Activated naive CD8-positive, alpha-beta T cell treated with anti-CD3 and anti-CD28 coated beads for 36 hours (primary cell): ENCODE measurements at places on chromosomes 5 and 9. TPM values are rescaled to one million over a fixed set of nuclear protein-coding genes. Genes with fewer than 3 reads are reported as not detected.

The IFNA21 gene
- total RNA-seq: not detected

DNA sequence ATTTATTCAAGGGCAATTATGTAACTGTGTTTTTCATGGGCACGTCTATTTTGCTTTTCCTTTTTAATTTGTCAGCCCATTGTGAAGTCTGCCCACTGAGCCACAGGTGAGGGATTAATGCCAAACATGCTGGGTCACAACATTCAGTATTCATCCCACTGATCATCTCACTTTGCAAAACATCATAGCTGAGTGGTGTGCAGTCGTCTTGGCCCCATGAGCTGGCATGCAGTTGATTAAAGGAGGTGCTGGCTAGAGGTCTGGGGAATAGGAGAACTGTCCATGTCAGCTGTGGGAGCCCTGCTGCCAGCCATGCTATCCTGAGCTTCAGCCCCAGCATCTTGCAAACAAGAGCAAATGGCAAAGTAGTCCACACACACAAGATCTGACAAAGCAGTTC is 11.7 kb upstream of the ESM1 start:
- DNase-seq: no peak

- no peak for DNase-seq
Observed at GRCh38 chr9:5205071-5205470, 19.6 kb upstream of the INSL6 start.

- DNase-seq: no peak
Observed at GRCh38 chr5:180669661-180670060, 20.3 kb upstream of the FLT4 start.

The SCGB3A2 gene
- total RNA-seq: not detected

GRCh38 chr9:104835161-104835560 is 71.2 kb downstream of the NIPSNAP3B start:
- DNase-seq: no peak

DNA sequence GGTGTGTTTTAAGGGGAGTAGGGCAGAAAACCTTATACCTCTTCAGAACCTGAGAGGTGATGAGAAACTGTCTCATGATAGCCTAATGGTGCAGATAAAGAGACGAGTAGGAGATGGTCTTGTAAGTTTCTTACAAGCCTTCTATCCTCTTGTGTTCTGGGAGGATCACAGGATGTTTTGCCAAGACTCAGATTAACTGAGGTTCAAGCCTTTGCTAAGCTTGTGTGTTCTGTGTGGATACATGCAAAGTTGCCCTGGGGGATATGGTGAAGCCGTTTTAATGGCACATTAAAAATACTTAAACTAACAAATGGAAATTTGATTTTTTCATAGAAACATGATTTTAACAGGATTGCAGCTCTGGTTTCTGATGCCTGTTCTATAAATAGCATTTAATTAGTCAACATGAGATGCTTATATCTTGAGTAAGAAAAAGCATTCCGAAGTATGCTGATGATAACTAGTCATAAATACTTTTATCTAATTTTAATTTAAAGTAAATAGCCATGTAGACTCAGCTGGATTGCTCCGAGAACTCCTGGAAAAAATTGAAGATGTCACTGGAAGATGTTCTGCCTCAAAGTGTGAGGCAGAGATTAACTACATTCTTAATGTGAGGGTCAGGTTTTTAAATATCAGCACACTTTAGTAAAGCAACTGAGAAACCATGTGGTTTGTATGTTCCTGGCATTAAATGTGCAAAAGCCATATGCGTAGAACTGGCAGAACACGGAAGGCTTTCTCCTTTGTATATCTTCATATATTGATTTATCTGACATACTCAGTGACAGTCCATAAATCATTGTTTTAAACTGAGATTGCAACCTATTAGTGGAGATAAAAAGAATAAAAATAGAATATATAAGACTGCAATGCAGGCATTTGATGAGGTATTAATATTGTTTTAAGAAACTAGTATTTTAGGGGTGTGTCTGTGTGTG is 53.7 kb downstream of the IPO11 start:
- DNase-seq: no peak
